ENCODE measurements at places on chromosomes 5 and 9.
A peak's percentile ranks its signal among the peaks of the same experiment; 100 is the strongest.

- no peak for ATAC-seq
Observed at GRCh38 chr5:94072116-94072515, 330.7 kb upstream of the POU5F2 start.

DNA sequence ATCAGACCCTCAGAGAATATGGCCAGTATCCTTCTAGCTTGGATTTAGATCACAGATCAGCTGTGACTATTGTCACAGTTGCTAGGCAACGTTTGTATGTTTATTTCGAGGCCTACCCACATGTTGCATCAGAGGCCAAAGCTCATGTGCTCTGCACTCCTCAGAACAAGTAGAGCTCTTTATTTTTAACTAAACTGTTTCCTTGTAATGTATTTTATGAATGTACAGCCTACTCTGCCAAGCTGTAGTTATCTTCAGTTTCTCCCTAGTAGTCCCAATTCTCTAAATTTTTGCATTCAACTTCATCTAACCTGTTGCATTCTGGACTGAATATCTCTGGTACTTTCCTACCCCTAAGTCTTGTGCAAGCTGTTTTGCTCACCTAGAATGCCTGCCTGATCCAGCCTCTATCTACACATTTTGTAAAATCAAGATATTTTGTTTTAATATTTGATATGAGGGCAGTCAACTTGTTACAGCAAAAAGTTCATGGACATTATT, 52.8 kb downstream of the CAST start:
- ATAC-seq = peak; percentile 49

DNA sequence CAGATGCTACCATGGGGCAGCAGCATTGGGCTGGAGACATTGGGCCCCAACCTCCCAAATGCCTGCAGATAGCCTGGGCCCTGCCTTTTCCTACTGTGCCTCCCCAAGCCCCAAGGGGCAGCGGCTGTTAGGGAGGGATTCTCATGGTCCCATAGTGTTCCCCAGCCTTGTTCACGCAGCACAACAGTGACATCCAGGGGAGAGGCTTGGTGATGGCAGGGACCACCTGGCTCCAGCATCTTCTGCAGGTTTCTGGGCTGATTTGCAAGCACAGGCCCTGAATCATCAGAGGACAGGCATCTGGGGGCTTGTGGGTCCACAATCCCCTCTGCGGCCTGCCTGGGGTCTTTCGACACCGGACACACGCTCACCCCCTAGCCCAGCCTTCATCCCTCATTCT, 354.6 kb downstream of the SLIT3 start:
- ATAC-seq = peak; percentile 54

- ATAC-seq = no peak
Observed at GRCh38 chr9:134815435-134816214, 65.0 kb upstream of the FCN2 start.

DNA sequence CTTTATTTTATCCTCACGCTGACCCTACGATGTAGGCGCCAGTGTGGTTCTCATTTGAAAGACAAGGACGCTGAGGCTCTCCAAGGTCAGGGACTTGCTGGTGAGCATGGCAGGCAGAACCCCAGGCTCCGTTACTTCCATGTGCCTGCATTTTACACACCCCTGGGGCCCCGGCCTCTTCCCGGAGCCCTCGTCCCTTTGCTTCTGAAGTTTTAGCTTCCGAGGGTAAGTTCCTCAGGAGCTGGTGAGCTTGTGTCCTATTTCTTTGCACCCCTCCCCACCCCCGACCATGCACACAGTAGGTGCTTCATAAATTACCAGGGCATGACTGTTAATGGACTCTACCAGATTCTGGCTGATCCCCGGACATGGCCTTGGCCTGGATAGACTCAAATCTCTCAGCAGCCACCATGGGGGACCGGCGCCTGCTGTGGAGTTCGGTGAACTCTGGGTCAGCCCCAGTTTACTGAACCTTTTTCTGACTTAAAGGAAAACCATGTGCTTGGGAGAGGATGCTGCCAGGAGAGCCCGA, 59.3 kb upstream of the RNU6ATAC start:
- no peak for ATAC-seq

- ATAC-seq = no peak
Observed at GRCh38 chr9:14027116-14027800, 286.7 kb downstream of the NFIB start.

- ATAC-seq = no peak
Observed at GRCh38 chr9:6076851-6077250, 61.4 kb upstream of the RANBP6 start.

- no peak for ATAC-seq
Observed at GRCh38 chr9:81344366-81344765, 345.0 kb downstream of the TLE1 start.

- no peak for ATAC-seq
Observed at GRCh38 chr5:137641148-137641547, 94.7 kb downstream of the KLHL3 start.

DNA sequence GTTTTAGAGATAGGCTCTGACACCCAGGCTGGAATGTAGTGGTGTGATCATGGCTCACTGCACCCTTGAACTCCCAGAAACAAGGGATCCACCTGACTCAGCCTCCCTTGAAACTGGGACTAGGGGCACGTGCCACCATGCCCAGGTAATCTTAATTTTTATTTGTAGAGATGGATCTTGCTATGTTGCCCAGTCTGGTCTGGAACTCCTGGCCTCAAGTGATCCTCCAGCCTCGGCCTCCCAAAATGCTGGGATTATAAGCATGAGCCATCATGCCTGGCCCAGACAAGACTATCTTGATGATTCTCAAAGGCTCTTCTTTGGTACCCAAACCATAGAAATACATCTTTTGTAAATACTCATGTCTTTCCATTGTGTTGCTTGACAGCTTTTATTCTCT, 10.8 kb downstream of the OSMR start:
- no peak for ATAC-seq

- no peak for ATAC-seq
Observed at GRCh38 chr9:107389617-107390071, 99.9 kb downstream of the KLF4 start.

- ATAC-seq = no peak
Observed at GRCh38 chr5:128403333-128403732, 134.7 kb downstream of the FBN2 start.

GRCh38 chr9:33837138-33837537, 20.2 kb downstream of the UBE2R2 start:
- ATAC-seq = no peak

DNA sequence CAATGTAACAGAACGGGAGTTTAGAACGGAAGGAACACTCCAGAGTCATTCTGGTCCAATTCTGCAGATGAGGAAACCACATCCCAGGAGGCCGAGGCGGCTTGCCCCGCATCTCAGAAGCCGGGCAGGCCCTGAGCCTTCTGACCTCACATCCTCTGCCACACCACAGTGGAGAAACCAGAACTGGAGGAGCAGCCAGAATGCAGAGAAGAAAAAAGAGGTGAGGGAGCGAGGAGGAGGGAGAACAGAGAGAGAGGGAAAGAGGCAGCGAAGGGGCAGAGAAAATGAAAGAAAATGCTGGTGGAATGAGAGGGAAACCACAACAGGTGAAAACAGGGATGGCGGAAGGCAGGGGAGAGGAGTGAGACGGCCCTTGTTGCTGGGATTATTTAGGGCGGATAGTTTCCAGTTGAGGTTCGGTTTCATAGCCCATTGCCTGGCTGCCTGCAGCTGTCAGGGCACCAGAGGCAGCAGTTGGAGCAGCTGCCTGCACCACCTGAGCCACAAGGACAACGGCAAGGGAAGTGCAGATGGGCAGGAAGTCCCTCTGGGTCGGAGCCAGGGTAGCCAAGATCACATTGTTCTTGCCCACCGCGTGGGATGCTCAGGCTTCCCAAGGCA, at the start of gene HMHB1:
TSS of gene HMHB1 (plus strand) at position 77 of the 621 bp plus-strand sequence.
- no peak for ATAC-seq

DNA sequence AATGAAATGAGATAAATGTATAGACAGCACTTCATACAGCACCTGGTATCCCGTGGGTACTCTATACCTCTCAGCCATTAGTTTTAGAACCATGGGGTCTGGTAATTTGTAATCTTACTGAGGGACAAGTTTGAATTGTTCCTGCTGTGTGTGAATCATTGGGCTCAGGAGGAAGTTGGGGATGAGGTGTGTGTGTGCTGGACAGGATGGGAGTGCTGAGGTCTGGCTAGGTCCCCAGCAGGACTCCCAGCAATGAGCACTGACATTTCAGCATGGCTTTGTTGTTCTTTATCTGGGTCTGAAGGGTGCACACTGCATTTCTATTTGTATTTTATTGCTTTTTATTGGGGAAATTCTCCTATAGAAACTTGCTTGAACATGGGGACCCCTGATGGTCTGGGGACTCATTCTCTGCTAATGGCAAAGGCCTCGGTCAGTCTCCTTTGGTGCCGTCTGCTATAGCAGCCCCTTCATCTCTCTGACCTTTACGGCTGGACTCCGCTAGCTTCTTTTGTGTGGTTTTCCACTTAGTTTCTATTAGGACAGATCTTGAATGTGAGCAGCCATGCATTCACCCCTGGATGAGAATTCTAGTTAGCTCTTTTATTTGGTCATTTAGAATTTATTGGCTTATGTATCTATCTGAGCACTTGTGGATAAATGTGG, 98.1 kb downstream of the SREK1 start:
- no peak for ATAC-seq

DNA sequence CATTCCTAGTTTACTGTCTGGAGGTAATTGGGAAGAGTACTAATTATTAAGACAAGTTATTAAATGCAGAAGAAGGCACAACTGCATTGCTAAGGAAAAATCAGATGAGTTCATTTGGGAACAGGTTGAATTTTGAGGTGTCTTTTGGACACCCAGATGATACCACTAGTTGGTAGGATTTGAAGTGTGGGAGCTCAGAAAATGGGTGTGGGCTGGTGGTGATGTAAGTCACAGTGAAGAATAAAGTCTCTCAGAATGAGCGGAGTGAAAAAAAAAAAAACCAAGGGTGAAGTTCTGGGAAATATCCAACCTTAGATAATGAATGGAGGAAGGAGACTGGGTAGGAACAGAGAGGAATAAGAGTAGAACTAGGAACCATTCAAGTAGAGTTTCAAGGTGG, 35.6 kb upstream of the MYORG start:
- no peak for ATAC-seq

DNA sequence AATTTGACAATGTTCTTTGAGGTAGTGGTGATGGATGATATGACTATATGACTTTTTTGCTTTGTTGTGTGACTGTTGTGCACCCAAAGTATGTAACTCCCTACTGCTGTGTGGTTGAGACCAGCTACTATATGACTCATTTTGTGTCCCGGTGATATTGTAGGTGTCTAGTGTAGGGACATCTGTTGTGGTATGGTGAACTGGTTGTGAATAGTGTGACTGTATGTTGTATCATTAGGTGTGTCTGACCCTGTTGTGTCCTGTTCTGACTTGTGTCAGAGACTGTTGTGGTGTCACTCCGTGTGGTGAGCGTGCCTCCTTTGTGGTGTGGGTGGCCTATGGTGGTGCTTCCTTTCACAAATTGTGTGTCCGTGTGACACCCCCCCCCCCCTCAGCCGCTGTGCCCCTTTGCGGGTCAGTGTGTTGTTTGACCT, 11.2 kb upstream of the CXXC5 start:
- no peak for ATAC-seq

DNA sequence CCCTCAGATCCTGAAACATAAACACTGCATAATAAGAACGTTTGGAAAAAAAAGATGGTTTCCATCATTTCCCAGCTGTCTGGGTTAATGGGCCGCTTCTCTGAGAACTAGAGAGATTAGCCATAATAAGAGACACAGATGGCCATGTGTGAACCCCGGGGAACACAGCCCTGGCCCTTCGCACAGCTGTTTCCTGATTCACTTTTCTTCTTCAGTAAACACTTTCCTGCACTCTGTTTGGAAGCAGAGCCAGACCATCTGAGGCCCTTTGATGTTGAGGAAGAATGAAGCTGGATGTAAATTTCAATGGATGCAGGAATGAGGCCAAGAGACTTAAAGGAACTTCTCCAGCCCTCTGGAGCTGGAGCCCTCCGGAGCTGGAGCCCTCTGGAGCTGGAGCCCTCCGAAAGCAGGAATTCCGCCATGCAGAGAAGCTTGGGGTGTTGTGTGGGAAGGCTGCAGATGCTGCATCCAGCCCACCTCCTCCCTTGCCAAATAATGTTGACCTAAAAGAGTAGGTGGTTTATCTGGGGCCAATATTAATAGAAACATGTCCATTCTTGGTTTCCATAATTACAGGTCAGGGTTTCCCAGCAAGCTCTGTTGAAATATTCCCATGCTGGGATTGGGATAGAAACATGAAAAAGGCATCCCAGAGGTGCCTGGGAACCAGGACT, 218.9 kb downstream of the NXNL2 start:
- peak; percentile 25 for ATAC-seq

- ATAC-seq = peak; percentile 59
Observed at GRCh38 chr9:69149321-69149807, 24.7 kb upstream of the TJP2 start.

DNA sequence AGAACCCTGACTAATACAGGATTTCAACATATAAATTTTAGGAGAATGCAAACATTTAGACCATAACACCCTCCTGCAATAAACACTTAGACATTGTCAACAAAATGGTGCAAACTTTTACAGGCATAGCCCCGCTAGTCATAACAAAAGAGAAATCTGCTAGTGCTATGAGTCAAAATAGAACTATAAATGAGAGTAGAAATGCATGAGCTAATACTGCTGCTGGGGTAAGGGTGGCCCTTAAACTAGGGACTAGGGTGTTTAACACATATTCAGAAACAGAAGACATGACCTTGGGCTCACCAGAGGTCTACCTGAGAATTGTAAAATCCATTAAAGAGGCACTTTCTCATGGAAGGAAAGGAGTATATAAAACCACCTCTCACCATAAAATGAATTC, 131.6 kb downstream of the TLR4 start:
- no peak for ATAC-seq

DNA sequence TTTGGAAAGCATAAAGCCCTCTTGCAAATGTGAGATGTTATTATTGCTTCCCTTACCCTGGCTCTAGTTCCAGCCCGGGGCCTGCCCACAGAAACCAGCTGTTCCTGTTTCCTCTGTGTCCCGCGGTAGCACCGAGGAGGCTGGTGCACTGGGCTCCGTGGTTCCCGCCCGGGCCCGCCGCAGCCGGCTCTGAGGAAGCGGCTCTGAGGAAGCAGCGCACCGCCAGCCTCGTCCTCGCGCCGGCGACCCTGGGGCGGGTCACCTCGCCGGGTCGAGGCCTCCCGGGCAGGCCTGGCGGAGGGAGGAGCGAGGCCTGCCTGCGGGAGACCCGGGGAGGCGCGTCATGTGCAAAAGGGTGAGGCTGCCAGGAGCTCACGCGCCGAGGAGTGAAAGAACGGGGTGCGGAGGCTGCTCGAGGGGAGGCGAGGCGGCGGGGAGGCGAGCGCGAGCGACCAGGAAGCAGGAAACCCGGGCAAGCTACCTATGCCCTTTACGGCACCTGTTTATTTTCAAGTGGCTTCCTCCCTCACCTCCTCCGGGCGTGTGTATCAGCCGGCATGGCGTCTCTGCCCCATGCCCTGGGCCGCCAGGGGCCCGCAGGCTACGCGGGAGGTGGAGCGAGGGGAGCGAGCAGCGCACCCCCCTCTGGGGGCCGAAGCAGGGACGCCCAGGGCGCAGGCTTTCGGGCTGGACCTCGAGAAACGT, 61.3 kb upstream of the MEGF10 start:
- ATAC-seq = peak; percentile 87

DNA sequence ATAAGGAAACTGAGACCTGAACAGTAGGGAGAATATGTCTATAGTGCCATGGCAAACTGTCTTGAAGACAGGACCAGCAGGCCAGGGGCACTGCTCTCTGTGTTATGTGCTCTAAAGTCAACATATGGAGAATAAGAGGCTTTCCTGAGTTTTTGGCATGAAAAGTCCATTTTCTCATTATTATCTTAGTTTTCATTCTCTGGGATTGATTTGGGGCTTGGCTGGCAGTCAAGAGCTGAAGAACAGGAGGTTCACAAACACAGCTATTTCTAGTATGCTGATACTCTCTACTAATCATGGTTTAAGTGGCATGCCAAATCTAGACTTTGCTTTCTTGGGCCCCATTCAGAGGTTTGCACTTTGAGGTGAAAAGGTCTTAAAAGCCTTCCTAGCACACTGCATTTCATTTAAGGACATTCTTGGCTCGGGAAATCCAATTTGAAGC, 404.4 kb downstream of the ZNF608 start:
- ATAC-seq = peak; percentile 81
